ENCODE measurements at places on chromosomes 1 and 21.

DNA sequence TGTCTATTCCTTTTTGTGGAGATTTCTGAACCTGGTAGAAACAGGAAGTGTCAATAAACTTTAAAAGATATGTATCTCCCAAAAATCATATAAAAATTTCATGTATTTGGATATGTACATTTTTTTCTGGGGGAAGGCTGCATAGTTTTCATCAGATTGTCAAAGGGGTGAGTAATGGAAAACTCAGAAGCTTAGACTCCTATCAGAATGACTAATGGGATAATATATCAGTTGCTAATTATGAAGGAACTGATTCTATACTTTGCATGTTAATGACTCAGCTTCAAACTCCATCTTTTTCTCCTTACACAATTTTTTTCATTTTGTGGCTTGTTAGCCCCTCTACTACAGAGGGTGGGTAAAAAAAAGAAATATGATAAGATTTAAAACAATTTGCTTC, 55.9 kb downstream of the GON4L start:
- no peak for DNase-seq

- no peak for DNase-seq
These were observed 771 bp upstream of the RAD54L start for GRCh38 chr1:46246548-46247435.

GRCh38 chr1:71019233-71019969, 28.2 kb downstream of the PTGER3 start:
- DNase-seq = no peak

DNA sequence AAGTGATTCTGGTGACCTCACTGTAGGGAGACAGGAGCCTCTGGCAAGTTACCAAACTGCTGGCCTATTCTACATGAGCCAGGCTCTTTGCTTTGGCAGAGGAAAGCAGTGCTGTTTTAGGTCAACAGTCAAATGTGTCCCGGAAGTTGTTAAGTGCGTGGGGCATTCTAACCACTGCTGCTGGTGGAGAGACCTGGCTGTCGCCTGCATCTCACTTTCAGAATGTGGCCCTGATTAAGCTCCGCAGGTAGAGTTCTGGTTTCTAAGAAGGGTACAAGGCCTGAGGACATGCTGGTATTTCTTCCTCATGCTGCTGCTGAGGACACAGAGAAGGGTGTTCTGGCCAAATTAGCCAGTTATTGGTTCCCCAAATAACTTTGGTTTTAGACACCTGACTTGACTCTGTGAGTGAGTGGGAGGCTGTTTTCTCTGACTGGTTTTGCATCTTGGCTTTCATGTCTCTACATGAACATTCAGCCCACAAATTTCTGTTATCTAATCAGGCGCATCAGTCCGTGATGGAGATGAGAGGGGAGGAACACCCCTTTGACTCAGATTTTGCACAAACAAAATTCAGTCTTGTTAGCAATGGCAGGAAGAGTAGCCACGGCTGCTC, 120.8 kb downstream of the LMO4 start:
- no peak for DNase-seq

DNA sequence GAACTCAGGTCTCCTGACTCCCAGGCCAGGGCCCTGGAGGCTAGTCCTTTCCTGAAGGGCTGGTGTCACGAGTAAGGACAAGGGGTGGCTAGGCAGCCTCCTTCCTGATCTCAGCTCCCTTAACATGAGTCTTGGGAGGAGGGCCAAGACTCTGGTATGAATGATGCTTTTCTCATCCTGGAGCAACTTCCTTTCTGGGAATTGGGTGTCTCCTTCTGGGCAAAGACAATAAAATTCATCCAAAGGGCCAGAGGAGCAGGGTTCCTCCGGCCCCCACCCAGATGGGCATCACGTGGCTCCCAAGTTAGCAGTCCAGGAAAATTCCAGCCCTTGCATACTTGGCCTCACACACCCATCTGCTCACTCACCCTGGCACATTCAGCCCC, at the start of gene FAM167B:
Gene FAM167B (plus strand): TSS at position 335 of the 386 bp plus-strand sequence. CDS start 200 bp downstream, outside the sequence.
- no peak for DNase-seq

- DNase-seq = no peak
These were observed 27.8 kb downstream of the HSD3B2 start for GRCh38 chr1:119442756-119443155.

GRCh38 chr1:229280037-229280828, 9.3 kb downstream of the RAB4A start:
- no peak for DNase-seq

DNA sequence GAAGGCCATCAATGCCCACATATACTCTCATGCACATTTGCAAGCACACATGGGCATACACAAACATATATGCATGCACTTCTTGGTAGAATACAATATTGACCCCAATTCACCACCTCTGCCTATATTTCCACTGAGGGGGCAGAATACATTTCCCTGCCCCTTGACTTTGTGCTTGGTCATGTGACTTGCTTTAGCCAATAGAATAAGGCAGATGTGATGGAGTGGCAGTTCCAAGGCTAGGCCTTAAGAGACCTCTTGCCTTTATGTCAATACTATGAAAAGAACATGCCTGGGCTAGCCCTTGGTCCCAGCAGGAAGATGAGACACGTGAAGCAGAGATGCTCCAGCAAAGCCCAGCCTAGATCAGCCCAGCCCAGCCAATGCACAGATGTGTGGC, 66.0 kb upstream of the GRIK3 start:
- DNase-seq = no peak

GRCh38 chr1:173269490-173270230, 62.5 kb upstream of the TNFSF4 start:
- DNase-seq = no peak

- DNase-seq = no peak
These were observed 21.8 kb upstream of the ERRFI1 start for GRCh38 chr1:8047686-8048445.

- no peak for DNase-seq
These were observed 21.1 kb downstream of the GBP1 start for GRCh38 chr1:89043940-89044339.

GRCh38 chr1:245464290-245464689, 309.5 kb downstream of the KIF26B start:
- no peak for DNase-seq

GRCh38 chr21:31182231-31183140, 144.2 kb upstream of the KRTAP19-8 start:
- DNase-seq = no peak

- peak; percentile 73 for DNase-seq
These were observed at the start of gene PADI2 for GRCh38 chr1:17119076-17119772. Gene PADI2, minus strand, starts transcription at chr1:17119451. Its CDS starts 80 bp downstream, at chr1:17119371.

DNA sequence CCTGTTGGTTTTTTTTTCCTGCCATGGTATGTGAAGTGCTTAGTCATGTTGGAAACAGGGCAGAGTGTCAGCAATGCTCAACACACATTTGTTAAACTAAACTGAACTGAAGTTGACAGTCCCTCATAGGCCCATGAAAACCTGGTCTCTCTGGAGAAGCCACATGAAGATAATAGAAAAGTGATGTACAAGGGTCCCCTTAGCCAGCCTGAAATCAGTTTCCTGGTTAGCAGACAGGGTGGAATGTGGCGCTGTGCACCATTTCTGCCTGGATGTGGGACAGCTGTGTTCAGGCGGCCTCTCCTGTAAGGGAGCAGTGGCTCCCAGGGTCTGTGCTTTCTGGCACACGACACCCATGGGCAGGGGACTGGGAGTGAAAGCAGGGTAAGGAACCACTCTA, 9.9 kb upstream of the CHI3L1 start:
- DNase-seq = no peak

DNA sequence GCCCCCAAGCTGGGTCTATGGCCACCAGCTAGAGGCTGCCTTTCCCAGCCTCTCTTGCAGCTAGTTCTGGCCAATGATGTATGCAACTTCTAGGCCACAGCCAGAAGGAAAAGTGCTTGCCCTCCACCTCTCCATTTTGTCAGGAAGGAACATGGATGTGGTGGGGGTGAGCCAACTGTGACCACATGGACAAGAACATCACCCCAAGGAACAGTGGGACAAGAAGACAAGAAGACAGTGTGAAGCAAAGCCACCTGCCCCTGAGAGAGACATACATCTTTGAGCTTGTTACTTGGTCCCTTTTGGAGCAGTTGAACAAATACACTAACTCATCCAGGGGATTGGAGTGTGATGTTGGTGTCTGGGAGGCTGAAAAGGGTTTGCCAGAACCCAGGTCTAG, 105.8 kb upstream of the EDN2 start:
- DNase-seq = no peak

DNA sequence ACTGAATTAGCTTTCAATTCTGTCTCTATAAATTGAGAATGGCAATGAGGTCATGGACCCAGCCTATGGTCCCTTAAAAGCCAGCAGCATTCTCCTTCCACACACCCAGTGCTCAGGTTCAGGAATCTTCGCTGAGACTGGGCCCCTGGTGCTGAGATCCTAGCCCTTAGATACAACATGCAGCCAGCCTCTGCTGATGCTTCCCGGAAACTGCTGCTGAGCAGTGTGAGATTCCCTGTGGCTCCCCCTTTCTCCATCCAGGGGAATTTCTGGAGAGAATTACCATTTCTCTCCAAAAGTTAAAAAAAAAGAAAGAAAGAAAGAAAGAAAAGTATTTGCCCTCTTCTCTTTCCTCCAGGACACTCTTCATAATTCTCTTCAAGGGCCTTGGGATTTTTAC, 31.7 kb upstream of the RALGPS2 start:
- DNase-seq = no peak

GRCh38 chr1:228208831-228209551, 1.1 kb downstream of the OBSCN start:
- DNase-seq = no peak

DNA sequence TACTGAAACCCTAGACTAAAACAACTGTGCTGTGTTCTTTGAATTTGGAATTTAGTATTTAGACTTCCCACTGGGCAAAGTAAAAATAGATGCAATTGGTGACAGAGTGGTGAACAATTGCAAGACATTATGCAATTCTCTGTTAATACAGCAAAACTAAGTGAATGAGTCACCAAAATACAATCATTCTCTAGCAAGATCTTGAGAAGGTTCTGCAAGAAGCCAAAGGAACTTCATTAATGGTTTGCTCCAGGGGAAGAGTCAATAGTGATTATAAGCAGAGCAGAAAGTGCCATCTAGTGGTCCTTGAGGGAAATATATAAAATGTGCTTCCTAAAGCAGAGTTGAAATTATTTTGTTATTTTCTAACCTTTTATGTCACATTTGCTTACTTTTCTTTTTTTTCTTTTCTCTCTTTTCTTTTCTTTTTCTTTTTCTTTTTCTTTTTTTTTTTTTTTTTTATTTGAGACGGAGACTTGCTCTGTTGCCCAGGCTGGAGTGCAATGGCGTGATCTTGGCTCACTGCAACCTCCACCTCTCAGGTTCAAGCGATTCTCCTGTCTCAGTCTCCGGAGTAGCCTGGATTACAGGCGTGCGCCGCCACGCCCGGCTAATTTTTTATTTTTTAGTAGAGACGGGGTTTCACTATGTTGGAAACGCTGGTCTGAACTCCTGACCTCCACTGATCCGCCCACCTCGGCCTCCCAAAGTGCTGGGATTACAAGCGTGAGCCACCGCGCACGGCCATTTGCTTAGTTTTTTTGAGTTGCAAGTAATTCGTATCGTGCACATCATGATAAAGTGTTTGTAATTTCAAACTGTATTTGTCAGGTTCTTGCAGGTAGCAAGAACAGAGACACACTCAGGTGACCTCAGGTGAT, 99.2 kb downstream of the CTH start:
- DNase-seq = no peak

- no peak for DNase-seq
These were observed 213.0 kb downstream of the CAMTA1 start for GRCh38 chr1:6998267-6998666.

- DNase-seq = no peak
These were observed 35.2 kb downstream of the TGFB2 start for GRCh38 chr1:218380125-218380977.

DNA sequence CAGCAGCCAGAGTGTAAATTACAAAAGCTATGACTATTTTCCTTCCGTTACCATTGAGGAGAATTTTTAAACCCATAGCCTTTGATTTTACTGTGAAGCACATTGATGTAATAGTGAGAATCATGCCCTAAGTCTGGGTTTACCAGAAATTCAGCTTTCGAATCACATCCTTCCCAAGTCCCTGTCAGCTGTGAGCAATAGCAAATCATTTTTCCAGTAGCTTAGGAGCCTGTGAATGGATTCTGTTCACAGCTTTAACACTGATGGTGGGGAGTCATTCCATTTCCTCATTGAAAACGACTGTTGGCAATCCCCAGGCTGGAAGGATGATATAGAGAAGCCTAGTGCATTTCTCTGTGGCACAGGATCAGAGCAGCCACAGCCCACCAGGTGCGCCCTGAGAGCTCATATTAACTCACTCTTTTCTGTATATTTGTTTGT, 82.2 kb upstream of the C1orf105 start:
- DNase-seq = no peak

DNA sequence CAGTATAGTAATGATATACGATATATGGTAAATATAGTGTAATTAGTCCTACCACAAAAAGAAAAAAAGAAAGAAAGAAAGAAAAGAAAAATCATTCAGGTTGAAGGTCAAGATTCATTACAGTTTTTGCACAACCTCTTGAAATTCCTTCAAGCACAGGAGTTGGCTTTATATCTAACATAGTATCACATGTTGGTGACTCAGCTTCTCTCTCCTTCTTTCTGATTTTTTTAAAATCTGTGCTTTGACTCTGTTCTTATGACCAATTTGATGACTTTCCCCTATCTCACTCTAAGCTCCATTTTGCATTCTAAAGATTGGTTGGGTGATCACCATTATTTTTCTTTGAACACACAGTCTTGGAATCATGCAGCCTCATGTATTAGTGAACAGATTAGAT, 148.2 kb upstream of the COL11A1 start:
- no peak for DNase-seq

DNA sequence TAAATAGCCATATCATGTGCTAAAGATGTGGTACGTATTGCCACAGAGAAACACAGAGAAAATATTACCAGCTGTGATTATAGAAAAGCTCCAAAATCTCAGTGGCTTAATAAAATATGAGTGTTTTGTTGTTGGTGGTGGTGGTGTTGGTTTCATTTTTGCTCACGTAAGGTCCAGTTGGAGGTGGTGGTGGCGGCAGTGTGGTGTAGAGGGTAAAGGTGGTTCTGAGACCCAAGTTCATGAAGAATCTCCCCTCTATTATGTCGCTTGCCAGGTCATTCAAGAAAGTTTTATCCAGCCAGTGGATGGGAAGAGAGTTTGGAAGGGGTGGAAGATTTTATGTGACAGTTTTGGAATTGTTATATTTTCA, 217.6 kb upstream of the SAMSN1 start:
- no peak for DNase-seq

DNA sequence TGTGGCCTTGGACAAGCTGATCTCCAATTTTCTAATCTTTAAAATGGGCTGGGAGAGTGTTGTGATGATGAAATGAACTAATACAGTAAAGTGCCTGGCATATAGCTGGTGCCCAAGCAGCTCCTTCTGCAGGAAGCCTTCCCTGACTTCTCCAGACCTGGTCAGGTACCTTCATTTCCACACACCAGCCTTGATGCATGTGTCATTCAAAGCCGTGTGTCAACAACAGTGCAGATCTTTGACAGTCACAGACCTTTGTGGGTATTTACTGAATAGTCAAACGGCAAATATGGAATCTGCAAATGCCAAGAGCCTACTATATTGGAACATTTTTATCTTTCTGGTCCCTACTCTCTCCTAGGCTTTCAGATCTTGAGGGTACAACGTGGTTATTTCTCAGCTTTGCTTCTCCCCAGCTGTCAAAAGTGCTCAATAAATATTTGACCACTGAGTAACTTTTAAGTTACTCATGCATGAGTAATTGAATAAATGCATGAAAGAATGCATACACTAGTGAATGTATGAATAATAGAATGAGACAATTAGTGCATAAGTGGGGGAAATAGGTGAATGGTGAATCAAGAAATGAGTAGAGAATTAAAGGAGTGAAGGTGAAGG, 75.4 kb downstream of the MDM4 start:
- no peak for DNase-seq

Data from progenitor cell of endocrine pancreas (in vitro differentiated cells).